ENCODE measurements at places on chromosomes 6 and 20. TPM values are rescaled to one million over a fixed set of nuclear protein-coding genes. Genes with fewer than 3 reads are reported as not detected.

- no peak for DNase-seq
- H3K4me3 ChIP-seq, result no peak overlapping the region
- no peaks in the 10 kb centered on the region for H3K27me3 ChIP-seq
- H3K27ac ChIP-seq, result no peak overlapping the region
- no peaks in the 10 kb centered on the region for H3K4me1 ChIP-seq
These were observed 57.2 kb downstream of the TMEM200A start for GRCh38 chr6:130423044-130423443.

GRCh38 chr6:148972481-148972880, 225.7 kb downstream of the UST start:
- no peaks in the 10 kb centered on the region for H3K27me3 ChIP-seq
- no peaks in the 10 kb centered on the region for H3K36me3 ChIP-seq
- no peaks in the 10 kb centered on the region for H3K4me1 ChIP-seq

DNA sequence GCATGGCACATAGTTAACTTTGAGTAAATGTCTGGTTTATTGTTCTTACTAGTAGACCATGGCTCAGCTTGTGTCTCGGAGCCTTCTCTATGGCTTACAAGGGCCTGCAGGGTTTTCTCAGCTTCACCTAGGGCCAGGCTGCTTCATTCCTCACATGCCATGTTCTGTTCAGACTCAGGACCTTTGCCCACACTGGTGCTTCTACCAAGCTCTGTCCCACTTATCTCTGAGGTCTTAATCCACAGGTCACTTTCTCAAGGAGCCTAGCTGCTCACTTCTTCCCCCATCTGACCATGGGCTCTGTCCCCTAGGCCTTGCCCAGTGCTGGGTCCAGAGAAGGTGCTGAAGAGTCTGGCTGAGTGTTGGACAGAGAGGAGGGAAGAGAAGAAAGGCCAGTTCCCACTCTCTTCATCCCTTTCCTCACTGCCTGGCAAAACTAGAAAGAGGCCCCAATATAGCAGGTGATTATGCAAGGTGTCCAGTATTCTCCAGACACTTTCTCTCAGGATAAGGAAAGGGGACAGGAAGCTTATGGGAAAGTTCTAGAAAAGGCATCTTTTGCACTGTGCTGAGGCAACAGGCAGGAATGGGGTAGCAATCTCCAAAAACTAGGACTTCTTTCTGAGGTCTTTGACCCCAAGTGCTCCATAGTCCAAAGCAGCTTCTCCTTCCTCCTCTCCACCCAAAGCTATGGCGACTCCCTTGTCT, 40.0 kb downstream of the COX4I2 start:
- peaks cover 18% of the 10 kb centered on the region for H3K36me3 ChIP-seq
- DNase-seq, result no peak
- peaks cover 66% of the 10 kb centered on the region for H3K4me1 ChIP-seq
- no peaks in the 10 kb centered on the region for H3K27me3 ChIP-seq

DNA sequence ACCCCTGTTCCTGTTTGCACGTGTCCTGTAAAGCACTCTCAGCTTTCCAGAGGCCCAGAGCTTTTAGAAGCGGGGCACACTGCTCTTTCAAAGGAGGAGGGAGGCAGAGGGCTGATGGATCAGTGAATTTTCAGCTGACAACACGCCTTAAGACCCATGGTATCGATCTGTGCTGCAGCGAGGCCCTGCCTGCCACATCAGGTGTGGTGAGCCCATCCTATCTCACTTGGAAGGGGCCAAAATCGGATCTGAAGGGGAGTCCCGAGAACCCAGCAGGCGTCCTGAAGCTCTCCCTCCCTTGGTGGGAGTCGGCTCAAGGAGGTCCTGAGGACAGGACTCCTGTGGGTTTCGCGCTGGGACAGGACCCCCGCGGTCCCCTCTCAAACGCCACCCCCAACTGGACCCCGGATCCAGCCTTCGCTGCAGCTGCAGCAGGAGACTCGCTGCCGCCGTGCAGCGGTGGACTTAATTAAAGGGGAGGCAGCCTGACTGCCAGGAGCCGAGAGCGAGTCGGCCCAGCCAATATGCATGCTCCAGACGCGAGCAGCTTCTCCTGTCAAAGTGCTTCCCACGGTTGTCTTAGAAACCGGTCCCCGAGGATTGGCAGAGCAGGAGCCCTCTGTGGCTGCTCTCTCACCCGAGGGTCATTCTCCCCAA, 580.0 kb upstream of the ZNF337 start:
- no peak overlapping the region for H3K27ac ChIP-seq
- no peaks in the 10 kb centered on the region for H3K36me3 ChIP-seq
- no peaks in the 10 kb centered on the region for H3K27me3 ChIP-seq
- peaks cover 24% of the 10 kb centered on the region for H3K4me1 ChIP-seq

GRCh38 chr6:150456466-150456865, 87.7 kb downstream of the IYD start:
- no peak overlapping the region for H3K4me3 ChIP-seq
- H3K36me3 ChIP-seq, result no peaks in the 10 kb centered on the region
- DNase-seq, result no peak
- H3K27ac ChIP-seq, result no peak overlapping the region
- H3K4me1 ChIP-seq, result no peaks in the 10 kb centered on the region
- no peaks in the 10 kb centered on the region for H3K27me3 ChIP-seq

DNA sequence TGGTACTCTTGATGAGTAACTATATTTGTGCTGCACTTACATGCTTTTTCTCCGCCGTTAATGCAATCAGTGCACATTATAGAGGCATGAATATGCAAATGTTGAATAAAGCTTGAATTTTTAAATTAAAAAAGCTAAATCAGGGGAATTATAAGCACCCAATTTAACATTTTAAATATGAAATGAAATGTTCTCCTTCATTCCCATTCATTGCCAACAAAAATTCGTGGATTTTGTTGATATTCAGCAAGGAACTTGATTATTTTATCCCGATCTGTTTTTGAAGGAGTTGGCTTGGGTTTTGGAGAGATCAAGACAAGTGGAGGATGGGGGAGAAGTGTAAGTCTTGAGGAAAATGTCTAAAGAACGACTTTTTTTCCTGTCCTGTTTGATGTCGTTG, 318.7 kb upstream of the SOX4 start:
- DNase-seq, result no peak
- H3K36me3 ChIP-seq, result no peaks in the 10 kb centered on the region
- H3K27ac ChIP-seq, result no peak overlapping the region
- no peak overlapping the region for H3K4me3 ChIP-seq

The QRSL1 gene
- 8.0 TPM for total RNA-seq

The PHACTR3 gene
- not detected for total RNA-seq

The SCUBE3 gene
- not detected for total RNA-seq

The NKAIN4 gene
- not detected for total RNA-seq

All from naive thymus-derived CD4-positive, alpha-beta T cell (primary cell).